Stimulated activated CD4-positive, alpha-beta T cell treated with anti-CD3 and anti-CD28 coated beads, Interleukin-1b, Interleukin-23, amount 100 ng/mL, for 1 hour (primary cell): ENCODE measurements at places on chromosomes 11 and 22.

- DNase-seq: no peak
Observed at GRCh38 chr11:80748207-80748925, 1307.5 kb upstream of the TENM4 start.

- DNase-seq: no peak
Observed at GRCh38 chr22:42959576-42960509, 55.1 kb downstream of the PACSIN2 start.

DNA sequence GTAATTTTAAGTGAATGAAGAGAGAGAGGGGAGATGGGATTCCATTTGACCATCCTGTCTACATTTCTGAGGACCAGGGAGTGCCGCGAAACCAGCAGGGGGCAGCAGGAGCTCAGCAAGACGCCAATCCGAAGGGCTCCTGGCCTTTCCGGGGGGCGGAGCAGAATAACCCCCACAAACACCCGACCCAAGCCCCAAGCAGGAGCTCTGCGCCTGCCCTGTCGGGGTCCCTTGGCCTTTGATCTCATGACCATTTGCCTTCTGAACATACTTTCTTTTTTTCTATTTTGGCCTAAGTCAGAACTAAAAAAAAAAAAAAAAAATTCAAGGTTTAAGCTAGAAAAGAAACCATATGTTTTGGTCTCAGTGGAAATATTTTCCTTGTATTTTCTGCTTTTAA lies 21.9 kb upstream of the SCN2B start:
- DNase-seq: peak; percentile 77

DNA sequence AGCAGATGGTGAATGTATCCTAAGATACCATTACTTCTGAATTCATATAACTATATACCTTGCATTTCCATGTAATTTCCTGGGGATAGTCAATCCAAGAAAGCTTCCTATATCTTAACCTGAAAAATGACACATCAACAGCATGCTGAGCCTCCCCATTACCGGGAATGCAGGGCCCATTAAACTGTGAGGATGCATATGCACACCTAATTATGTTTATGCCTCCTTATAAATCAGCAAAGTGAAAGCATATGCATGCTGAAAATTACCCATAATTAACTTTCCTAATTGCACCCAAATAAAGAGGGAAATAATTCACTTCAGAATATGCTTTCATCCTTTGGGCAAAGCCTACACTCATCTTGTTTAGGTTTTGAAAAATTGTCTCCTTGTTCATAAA lies 663.0 kb downstream of the KCNA4 start:
- DNase-seq: no peak

- DNase-seq: no peak
Observed at GRCh38 chr11:57615308-57615707, 17.8 kb downstream of the SERPING1 start.

DNA sequence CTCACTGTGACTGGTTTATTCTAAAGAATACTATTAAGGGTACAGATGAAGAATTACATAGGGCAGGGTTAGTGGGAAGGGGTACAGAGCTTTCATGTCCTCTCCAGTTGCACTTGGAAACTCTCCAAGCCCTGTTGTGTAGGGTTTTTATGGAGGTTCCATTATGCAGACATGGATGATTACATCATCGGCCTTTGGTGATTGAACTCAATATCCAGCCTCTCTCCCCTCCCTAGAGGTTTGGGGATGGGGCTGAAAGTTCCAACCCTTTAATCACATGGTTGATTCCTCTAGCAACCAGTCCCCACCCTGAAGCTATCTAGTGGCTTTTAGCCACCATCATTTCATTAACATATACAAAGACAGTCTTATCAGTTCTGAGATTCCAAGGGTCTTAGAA lies 472.6 kb downstream of the BUD13 start:
- DNase-seq: no peak

DNA sequence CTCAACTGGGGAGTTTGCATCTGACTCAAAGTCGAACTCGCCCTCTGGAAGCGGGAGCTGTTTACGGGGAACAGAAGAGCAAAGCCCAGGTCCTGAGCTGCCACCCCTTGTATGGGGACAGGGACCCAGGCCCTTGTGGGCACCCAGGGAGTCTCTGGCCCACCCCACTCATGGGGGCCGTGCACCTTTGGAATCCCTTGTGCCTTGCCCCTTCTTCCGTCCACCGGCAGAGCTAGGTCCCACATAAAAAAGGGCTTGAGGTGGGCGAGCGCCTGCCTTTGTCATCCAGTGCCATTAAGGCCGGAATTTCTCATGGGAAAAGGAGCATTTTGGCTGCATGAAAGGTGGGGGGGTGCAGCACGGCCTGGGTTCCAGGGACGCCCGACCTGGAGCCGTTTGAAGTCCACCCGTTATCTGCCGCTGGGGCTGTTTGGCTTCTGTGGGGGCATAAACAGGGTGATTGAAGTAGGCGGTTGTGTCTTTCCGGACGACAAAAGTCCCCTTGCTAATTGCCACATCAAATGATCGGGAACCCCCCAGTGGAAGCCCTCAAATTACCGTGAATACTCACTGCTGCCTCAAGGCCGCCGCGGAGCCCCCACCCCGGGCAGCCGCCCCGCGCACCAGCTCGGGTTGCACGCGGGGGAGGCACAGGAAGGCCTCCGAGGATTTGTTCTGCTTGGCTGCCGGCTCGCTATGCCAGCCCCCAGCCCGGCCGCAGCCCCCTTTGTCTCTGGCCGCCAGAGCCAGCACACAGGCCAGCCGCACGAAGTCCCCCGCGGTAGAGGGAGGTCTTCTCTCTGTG lies 49.0 kb upstream of the FGF3 start:
- no peak for DNase-seq
